ENCODE measurements at places on chromosomes 5 and 9.

DNA sequence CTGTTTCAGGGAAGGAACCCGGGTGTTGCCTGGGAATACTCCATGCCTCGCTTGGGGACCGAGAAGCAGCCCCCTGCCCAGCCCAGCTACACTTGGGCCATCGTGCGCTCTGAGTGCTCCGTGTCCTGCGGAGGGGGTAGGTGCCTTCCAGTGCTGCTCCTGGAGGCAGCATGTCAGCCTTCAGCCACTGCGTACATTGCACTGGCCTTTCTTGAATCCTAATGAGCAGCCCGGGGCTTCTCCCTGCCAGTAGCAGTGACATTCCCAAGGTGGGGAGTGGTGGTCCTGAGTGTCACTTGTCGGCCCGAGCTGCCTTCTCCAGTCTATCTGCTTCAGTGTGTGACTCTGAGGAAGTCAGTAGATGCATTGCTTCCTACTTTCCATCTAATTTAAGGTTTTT is 101.9 kb downstream of the ADAMTS16 start:
- no peaks in the 10 kb centered on the region for H3K4me1 ChIP-seq
- no peak overlapping the region for H3K4me3 ChIP-seq
- H3K27me3 ChIP-seq, result no peaks in the 10 kb centered on the region
- no peak overlapping the region for H3K27ac ChIP-seq
- H3K36me3 ChIP-seq, result no peaks in the 10 kb centered on the region

- no peaks in the 10 kb centered on the region for H3K27me3 ChIP-seq
- H3K27ac ChIP-seq, result no peak overlapping the region
- no peaks in the 10 kb centered on the region for H3K4me1 ChIP-seq
- no peak overlapping the region for H3K4me3 ChIP-seq
- H3K36me3 ChIP-seq, result no peaks in the 10 kb centered on the region
- peak; percentile 82 for DNase-seq
Measured at GRCh38 chr9:74773886-74774479, 113.7 kb downstream of the TRPM6 start.

- no peaks in the 10 kb centered on the region for H3K4me1 ChIP-seq
- DNase-seq, result no peak
- no peaks in the 10 kb centered on the region for H3K27me3 ChIP-seq
- no peak overlapping the region for H3K27ac ChIP-seq
- H3K4me3 ChIP-seq, result no peak overlapping the region
Measured at GRCh38 chr5:176486189-176486757, 38.1 kb downstream of the FAF2 start.

DNA sequence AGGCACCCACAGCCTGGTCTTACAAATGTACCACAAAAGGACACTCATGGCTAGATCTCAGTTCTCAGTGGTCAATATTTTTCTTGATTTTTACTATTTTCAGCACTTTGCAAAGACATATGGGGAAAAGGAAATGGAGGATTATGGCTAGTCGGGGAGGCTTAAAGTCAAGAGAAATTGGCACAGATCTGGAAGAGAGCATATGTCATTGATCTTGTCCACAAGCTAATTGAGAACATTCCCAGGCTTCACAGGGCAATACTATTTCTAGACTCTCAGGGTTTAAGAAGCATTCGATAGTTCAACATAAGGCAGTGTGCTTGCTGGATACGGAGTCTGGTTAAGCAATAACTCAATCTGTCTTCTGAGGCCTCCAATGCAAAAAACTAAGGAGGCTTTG is 285.8 kb downstream of the ZNF608 start:
- no peaks in the 10 kb centered on the region for H3K27me3 ChIP-seq
- no peaks in the 10 kb centered on the region for H3K36me3 ChIP-seq
- H3K4me3 ChIP-seq, result no peak overlapping the region
- H3K4me1 ChIP-seq, result no peaks in the 10 kb centered on the region

- H3K4me3 ChIP-seq, result no peak overlapping the region
- DNase-seq, result no peak
- no peak overlapping the region for H3K27ac ChIP-seq
- no peaks in the 10 kb centered on the region for H3K4me1 ChIP-seq
Measured at GRCh38 chr9:75130621-75131230, 42.4 kb downstream of the OSTF1 start.

- no peak overlapping the region for H3K27ac ChIP-seq
- H3K27me3 ChIP-seq, result no peaks in the 10 kb centered on the region
- no peaks in the 10 kb centered on the region for H3K36me3 ChIP-seq
Measured at GRCh38 chr9:115121181-115121580, 3.2 kb upstream of the TNC start.

GRCh38 chr9:135608999-135609317 is 30.4 kb downstream of the GLT6D1 start:
- no peak overlapping the region for H3K4me3 ChIP-seq
- H3K36me3 ChIP-seq, result no peaks in the 10 kb centered on the region
- DNase-seq, result no peak
- no peaks in the 10 kb centered on the region for H3K4me1 ChIP-seq
- H3K27me3 ChIP-seq, result no peaks in the 10 kb centered on the region

DNA sequence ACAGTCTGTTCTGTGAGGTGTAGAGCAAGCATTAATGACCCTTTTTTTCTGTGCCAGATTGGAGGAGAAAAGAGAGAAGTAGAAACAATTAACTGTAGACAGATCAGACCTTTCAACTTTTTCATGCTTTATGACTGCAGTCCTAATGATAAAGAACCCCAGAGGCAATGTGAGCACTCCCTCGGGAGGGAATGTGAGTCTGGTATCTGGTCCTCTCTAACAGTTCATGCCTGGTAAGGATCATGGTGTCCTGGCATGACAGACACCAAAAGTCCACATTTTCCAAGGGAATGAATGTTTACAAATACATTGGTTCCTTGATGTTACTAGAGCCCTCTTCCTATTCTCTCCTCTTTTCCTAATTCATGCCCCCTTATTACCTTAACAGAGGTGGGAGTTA is 70.3 kb downstream of the MTAP start:
- H3K4me1 ChIP-seq, result no peaks in the 10 kb centered on the region
- no peaks in the 10 kb centered on the region for H3K27me3 ChIP-seq
- H3K4me3 ChIP-seq, result no peak overlapping the region

- H3K4me3 ChIP-seq, result no peak overlapping the region
- H3K4me1 ChIP-seq, result no peaks in the 10 kb centered on the region
- H3K27ac ChIP-seq, result no peak overlapping the region
- no peaks in the 10 kb centered on the region for H3K27me3 ChIP-seq
- no peak for DNase-seq
Measured at GRCh38 chr5:151483176-151483575, 35.8 kb downstream of the SLC36A1 start.

DNA sequence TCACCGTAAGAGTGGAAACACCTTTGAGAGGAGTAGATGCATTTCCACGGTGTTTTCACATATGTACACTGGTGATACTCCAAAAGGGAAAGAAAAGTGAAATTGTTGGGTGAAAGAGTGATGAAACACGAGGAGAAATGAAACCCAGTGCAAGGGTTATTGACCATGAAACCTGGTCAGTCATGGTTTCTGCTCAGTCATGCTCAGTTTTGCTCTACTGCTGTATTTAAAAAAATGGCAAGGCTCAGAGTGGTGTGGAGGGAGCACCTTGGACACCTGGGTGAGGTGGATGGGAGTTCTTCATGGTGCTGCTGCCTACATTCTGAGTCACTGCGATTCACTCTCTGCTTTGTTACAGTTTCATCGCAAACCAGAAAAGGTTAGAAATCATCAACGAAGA is 32.3 kb downstream of the NTRK2 start:
- H3K36me3 ChIP-seq, result no peaks in the 10 kb centered on the region
- H3K27ac ChIP-seq, result no peak overlapping the region
- H3K4me3 ChIP-seq, result no peak overlapping the region
- DNase-seq, result no peak
- no peaks in the 10 kb centered on the region for H3K27me3 ChIP-seq

DNA sequence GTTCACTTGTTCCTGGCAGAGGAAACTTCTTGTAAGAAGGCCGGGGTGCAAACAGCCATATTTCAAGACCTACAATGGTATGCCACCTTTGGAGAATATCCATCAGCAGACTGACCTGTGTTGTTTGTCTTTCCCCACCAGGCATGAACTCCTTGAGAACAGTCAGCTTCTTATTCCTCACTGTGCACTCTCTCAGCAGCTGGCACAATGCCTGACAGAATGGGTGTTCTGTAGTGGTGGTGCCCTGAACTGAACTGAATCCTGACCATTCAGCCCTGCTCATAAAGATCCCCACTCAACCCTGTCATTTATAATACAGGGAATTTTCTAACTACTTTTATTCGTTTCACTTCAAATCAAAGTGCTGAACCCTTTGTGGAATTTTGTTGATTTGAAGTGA is 206.9 kb downstream of the COX7C start:
- no peak for DNase-seq
- no peaks in the 10 kb centered on the region for H3K4me1 ChIP-seq
- H3K4me3 ChIP-seq, result no peak overlapping the region

DNA sequence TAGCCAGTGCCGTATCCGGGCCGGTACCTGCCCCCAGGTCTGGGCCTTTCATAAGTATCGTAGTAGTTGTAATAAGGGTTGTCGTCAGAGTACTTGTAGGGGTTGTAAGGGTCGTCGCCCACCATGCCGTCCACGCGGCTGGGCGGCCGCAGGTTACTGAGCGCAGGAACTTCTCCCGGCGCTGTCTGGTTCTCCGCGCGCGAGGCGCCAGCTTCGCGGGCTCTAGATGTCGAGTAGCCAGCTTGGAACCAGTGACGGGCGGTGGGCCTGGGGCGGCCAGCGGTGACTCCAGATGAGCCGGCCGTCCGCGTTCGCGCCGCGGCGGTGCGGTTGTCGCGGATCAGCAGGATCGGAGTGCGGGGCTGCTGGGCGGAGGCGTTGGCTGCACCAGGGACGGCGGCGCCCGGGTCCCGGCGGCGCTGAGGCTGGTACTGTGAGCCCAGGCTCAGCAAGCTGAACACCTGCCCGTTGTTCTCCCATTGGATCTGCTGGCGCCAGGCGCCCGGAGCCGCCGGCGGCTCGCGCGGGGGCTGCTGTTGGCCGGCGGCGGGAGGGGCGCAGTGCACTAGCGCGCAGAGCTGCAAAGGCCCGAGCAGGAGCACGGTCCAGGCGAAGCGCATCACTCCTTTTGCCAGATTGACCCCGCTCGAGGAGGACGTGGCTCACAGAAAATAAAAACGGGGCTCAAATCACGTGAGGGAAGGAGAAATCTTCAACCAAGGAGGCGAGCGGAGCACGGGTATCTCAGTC is 518 bp downstream of the LOX start:
- peaks cover 7% of the 10 kb centered on the region for H3K4me1 ChIP-seq
- H3K36me3 ChIP-seq, result no peaks in the 10 kb centered on the region
- peak overlapping the region; percentile 71 for H3K4me3 ChIP-seq
- H3K27me3 ChIP-seq, result no peaks in the 10 kb centered on the region
- peak overlapping the region; percentile 5 for H3K27ac ChIP-seq

- no peak overlapping the region for H3K4me3 ChIP-seq
- H3K27ac ChIP-seq, result no peak overlapping the region
- no peaks in the 10 kb centered on the region for H3K4me1 ChIP-seq
- H3K36me3 ChIP-seq, result no peaks in the 10 kb centered on the region
- no peak for DNase-seq
- H3K27me3 ChIP-seq, result no peaks in the 10 kb centered on the region
Measured at GRCh38 chr5:130715541-130715940, 449.5 kb downstream of the HINT1 start.

GRCh38 chr9:37496020-37496419 is 10.3 kb downstream of the POLR1E start:
- DNase-seq, result no peak
- no peaks in the 10 kb centered on the region for H3K4me1 ChIP-seq
- no peak overlapping the region for H3K27ac ChIP-seq
- no peak overlapping the region for H3K4me3 ChIP-seq
- H3K36me3 ChIP-seq, result peaks cover 30% of the 10 kb centered on the region

DNA sequence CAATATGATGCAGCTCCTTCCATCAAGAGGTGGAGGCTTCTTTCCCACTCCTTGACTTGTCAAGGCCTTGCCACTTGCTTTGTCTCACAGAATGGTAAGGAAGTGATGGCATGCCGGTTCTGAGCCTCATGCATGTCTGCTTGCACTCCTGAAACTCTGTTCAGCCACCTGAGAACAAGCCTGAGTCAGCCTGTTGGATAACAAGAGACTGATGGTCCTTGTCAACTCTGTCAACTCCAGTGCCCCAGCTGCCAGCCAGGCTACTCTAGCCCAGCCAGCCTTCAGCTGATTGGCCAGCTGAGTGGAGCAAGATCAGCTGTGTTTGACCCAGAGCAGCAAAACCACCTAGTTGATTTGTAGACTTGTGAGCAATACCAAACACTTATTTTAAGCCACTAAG is 4.4 kb upstream of the TENT4A start:
- no peaks in the 10 kb centered on the region for H3K27me3 ChIP-seq
- H3K4me1 ChIP-seq, result no peaks in the 10 kb centered on the region
- H3K27ac ChIP-seq, result no peak overlapping the region
- H3K36me3 ChIP-seq, result no peaks in the 10 kb centered on the region
- no peak overlapping the region for H3K4me3 ChIP-seq
- DNase-seq, result no peak

GRCh38 chr9:93137362-93137761 is 3.3 kb upstream of the NINJ1 start:
- no peaks in the 10 kb centered on the region for H3K27me3 ChIP-seq
- no peak overlapping the region for H3K4me3 ChIP-seq
- DNase-seq, result no peak
- H3K4me1 ChIP-seq, result peaks cover 5% of the 10 kb centered on the region
- H3K36me3 ChIP-seq, result no peaks in the 10 kb centered on the region
- no peak overlapping the region for H3K27ac ChIP-seq

GRCh38 chr5:159681661-159682060 is 234.6 kb upstream of the ADRA1B start:
- no peaks in the 10 kb centered on the region for H3K4me1 ChIP-seq
- H3K4me3 ChIP-seq, result no peak overlapping the region
- no peak overlapping the region for H3K27ac ChIP-seq
- no peak for DNase-seq
- H3K27me3 ChIP-seq, result no peaks in the 10 kb centered on the region
- H3K36me3 ChIP-seq, result no peaks in the 10 kb centered on the region

DNA sequence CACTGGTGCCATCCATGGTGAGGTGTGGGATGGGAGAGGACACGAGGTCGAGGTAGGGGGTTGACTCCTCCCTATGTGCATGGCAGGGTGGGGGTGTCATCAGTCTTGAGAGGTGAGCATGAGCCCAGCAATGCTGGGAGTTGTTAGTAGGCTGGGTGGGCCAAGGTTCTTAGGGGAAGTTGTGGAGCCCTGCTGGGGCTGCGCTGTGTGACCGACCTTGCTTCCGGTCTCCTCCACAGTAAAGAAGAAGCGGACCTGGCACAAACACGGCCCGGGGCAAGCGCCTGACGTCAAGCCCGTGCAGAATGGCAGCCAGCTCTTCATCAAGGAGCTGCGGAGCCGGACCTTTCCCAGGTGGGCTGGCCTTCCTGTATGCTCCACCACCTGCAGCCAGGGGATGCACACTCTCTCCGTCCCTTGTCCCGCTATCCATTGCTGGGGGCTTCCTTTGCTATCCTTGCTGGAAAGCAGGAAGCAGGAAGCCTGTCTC is 59.8 kb downstream of the PHF2 start:
- peaks cover 2% of the 10 kb centered on the region for H3K36me3 ChIP-seq
- no peak overlapping the region for H3K27ac ChIP-seq
- no peaks in the 10 kb centered on the region for H3K4me1 ChIP-seq
- no peak for DNase-seq
- H3K27me3 ChIP-seq, result no peaks in the 10 kb centered on the region

GRCh38 chr9:60546406-60546805 is 367.8 kb upstream of the SPATA31A5 start:
- H3K36me3 ChIP-seq, result no peaks in the 10 kb centered on the region
- peak; percentile 28 for DNase-seq
- no peaks in the 10 kb centered on the region for H3K27me3 ChIP-seq
- no peak overlapping the region for H3K27ac ChIP-seq
- no peak overlapping the region for H3K4me3 ChIP-seq
